ENCODE measurements at places on chromosomes 11 and 22.

DNA sequence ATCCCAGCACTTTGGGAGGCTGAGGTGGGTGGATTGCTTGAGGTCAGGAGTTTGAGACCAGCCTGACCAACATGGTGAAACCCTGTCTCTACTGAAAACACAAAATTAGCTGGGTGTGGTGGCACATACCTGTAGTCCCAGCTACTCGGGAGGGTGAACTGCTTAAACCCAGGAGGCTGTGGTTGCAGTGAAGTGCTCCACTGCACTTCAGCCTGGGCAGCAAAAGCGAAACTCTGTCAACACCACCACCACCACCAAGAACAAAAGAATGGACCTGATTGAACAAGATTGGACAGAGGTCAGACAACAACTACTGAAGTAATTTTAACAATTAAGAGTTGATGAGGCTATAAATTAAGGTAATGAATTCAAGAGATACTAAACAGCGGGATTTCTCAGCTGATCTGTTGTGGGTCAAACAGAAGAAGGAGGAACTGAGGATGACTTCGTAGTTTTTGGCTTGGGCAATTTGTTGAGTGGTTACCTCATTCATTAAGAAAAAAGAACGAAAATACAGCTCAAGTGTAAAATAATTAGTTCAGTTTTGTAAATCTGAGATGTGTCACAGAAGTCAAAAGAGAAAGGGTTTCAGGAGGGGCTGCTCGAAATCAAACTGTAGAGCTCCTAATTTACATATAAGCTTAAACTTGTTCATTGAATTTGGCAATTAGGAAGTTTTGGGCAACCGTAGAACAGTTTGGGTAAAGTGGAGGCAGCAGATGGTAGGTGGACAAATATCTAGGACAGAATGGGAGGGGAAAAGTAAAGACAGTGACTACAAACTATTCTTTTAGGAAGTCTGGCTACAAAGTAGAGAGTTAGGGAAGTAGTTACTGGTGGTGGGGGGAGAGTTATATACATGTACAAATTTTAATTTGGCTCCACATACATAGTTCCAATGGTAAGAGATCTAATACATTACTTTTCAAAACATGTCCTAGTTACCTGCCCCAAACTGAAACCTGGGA lies 4.5 kb downstream of the IL18 start:
- DNase-seq: no peak

GRCh38 chr11:132999516-132999915 lies 532.8 kb downstream of the OPCML start:
- no peak for DNase-seq

DNA sequence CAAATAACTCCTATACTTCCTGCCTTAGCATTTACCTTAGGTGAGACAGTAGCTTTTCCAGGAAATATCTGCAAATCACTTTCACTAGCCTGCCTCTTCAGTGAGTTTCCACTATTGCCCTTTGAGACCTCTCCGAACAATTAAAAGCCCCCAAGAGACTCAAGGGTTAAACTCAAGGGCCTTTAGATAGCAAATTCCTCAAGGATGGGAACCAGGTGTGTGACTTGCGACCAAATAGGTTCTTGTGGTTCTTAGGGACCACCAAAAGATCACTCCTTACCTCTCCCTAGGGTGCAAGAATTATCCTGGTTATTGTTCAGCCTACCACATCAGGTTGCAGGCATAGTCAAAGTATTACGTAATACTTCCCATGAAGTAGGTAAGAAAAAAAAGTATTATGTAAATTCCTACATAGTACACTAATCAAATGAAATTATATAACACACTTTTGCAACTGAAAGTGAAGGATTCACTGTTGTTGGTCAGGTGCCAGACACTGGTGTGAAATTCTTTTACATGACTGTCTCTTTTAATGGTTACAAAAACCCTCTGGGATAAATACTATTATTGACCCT lies 1.4 kb upstream of the RDX start:
- no peak for DNase-seq

DNA sequence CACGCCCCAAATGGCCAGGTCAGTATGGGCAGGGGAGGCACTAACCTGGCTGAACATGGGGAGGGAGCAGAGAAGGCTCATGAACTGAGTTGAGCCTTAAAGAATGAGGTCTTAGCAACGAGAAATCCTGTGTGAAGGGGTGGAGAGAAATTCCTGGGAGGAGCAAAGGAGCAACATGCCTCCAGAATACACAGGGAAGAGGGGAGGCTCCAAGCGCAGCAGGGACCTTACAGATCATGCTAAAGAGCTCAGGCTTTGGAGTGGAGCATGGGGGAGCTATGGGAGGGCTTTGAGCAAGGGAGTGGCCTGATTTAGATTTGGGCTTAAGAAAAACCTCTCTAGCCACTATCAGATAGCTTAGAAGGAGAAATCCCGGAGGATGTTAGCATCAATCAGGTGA lies 88.1 kb downstream of the MN1 start:
- no peak for DNase-seq

GRCh38 chr22:29139965-29140782 lies 65.5 kb upstream of the EMID1 start:
- no peak for DNase-seq

DNA sequence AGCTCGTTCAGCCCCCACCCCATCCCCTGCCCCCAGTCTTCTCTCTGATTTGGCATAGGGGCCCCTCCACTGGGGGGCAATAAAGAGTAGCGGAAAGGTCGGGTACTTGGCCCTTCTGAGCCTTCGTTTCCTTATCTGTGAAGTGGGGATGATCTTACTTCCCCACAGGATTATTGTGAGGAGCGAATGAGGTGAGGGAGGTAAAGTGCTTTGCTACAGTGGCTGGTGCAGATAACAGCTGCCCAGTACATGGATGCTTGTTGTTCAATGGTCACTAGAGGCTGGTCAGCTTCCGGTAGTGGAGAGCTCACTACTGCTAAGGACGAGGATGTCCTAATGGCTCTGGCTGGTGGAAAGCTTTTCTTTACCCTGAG lies 101.2 kb downstream of the CEP164 start:
- DNase-seq: no peak

GRCh38 chr11:72668629-72669347 lies 5.4 kb downstream of the PDE2A start:
- no peak for DNase-seq

- DNase-seq: no peak
Measured at GRCh38 chr11:19817265-19817851, 104.7 kb downstream of the NAV2 start.

GRCh38 chr11:128311742-128312719 lies 275.3 kb downstream of the ETS1 start:
- DNase-seq: no peak
